ENCODE measurements at places on chromosomes 16 and 17.

- no peak for DNase-seq
These were observed 30.7 kb upstream of the MED9 start for GRCh38 chr17:17445925-17446665.

GRCh38 chr17:40448213-40448638, 5.0 kb downstream of the IGFBP4 start:
- DNase-seq = no peak

- no peak for DNase-seq
These were observed 5.4 kb downstream of the DYNC1LI2 start for GRCh38 chr16:66746048-66746447.

- DNase-seq = no peak
These were observed 22.2 kb downstream of the ADAM11 start for GRCh38 chr17:44780845-44781480.

- DNase-seq = no peak
These were observed 8.6 kb downstream of the IGSF6 start for GRCh38 chr16:21643785-21644184.

DNA sequence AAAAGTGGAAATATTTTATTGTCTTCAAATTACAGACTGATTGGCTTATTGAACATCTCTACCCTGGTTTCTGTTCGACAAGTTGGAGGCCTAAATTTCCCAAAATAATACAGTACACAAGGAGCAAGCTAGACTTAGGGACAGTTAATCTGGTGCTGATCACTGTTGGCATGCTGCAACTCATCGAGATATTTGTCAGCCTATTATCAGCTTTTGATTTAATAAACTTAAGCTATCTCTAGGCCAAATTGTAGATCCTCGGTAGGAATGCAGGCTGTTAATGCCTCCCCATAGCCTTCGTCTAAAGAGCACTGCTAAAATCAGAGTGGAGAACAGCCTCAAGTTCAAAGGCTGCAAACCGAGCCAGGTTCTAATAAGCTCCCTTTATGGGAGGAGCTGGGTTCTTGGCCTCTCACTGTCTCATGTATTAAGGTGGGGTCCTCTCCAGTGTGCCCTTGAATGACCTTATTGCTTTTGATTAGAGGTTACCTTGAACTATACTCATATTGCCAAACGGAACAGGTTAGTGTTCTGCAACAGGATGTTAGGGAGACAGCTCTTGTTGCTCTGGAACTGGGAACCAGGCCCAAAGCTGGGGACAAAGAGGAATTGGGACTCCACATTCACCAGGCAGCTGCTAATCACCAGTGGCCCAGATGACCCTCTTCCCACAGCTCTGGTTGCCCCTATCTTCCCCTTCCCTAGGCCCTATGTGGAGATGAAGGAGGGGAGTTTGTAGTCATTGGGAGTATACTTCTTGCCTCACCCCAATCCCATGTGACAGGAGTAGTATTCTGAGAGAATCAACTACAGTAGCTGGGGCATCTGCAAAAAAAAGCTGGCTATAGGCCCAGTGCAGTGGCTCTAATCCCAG, 69.5 kb upstream of the NOL11 start:
- no peak for DNase-seq

GRCh38 chr17:49480836-49481615, 14.1 kb upstream of the NGFR start:
- DNase-seq = no peak

DNA sequence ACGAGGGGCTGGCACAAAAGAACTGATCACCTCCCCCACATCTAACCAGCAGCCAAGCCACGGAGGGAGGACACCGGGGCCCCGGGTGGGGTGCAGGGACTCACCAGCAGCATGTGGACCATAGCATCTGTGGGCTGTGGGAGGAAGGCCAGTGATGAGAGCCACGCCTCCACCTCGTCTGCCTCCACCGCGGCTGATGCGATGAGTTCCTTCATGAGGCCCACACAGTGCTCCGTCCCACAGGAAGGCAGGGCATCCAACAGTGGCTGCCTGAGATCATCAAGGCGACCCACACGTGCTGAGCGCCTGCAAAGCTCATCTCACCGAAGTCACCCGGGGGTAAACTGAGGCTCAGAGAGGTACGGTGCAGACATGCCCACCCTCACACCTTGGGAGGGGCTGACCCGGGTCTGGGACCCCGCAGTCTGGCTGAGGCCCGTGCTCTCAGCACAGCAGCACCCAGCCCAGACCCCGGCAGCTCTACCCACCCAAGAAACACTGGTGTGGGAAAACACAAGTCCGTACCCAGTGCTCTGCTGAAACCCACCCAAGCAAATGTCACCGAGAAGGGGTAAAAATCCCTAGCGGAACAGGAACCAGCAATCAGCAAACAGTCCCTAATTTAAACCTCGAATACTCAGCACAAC, 85.9 kb downstream of the LITAF start:
- no peak for DNase-seq

- no peak for DNase-seq
These were observed 1.9 kb downstream of the PFN1 start for GRCh38 chr17:4946312-4946976.

DNA sequence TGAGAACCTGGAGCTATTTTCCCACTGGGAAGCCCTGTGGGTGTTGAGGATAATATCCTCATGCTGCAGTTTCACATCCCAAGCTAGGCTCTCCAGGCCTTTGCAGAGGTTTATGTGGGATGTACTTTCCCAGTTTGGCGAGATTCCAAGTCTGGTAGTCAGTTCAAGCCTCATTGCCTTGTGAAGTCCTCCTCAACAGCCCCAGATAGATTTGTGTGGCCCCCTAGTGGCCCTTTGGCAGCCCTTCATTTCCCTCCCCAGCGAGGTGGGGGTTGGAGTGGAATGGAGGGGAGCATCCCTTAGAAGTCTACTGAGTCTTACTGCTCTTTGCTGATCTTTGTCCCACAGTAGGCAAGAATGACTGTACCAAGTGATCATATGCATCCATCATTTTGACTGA, 137.9 kb downstream of the CDH11 start:
- DNase-seq = no peak

DNA sequence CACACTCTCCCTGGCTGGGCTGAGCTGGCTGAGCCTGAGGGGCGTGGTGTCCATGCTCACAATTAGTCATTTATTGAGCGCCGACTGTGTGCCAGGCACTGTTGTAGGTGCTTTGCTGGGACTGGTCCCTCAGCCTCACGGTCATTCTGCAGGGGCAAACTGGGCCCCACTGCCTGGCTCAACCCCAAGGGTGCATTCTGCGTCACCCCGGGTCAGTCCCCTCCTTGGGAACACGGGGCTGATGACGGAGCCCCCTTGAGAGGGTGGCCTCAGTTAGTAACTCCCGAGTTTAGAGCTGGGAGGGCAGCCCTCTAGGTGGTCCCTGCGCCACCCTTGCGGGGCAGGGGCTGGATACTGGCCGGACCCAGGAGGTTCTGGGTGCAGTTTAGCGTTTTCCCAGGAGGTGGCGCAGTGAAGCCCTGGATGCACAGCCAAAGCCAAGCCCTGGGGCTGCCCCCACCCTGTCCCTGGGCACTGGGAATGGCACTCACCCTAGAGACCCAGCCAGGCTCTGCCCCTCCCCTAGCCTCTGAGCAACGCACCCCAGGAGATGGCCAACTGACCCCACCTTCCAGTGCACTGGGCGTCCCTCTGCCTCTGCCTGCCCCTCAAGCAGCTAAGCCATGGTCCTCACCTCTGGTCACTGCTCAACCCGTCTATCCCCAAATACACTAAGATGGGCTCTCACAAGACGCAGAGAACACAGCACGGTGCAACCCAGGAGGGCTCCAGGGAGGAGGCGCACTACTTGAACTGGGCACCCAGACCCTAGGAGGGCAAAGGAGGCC, 243.2 kb upstream of the GSE1 start:
- DNase-seq = peak; percentile 23

GRCh38 chr17:83173914-83174361, 94.5 kb downstream of the METRNL start:
- DNase-seq = no peak

GRCh38 chr17:10673312-10673711, 16.2 kb upstream of the MYH3 start:
- DNase-seq = no peak

- no peak for DNase-seq
These were observed 2.1 kb upstream of the CA4 start for GRCh38 chr17:60147553-60148223.

- no peak for DNase-seq
These were observed 10.6 kb downstream of the PLLP start for GRCh38 chr16:57273826-57274225.

DNA sequence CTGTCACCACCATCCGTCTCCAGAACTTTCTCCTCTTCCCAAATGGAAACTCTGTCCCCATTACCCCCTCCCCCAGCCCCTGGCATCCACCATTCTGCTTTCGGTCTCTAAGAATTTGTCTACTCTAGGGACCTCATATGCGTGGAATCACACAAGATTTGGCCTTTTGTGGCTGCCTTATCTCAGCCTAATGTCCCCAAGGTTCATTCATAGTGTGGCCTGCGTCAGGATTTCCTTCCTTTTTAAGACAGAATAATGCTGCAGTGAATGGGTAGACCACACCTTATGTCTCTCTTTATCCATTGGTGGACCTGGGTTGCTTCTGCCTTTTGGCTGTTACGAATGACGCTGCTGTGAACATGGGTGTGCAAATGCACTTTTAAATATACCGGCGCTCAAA, 139.7 kb upstream of the PLCG2 start:
- DNase-seq = no peak

GRCh38 chr17:59825533-59826322, 67.0 kb downstream of the TUBD1 start:
- DNase-seq = no peak

- no peak for DNase-seq
These were observed 40.9 kb upstream of the C16orf78 start for GRCh38 chr16:49332589-49333258.

- DNase-seq = no peak
These were observed 432.3 kb downstream of the TMEM114 start for GRCh38 chr16:8158051-8158450.

DNA sequence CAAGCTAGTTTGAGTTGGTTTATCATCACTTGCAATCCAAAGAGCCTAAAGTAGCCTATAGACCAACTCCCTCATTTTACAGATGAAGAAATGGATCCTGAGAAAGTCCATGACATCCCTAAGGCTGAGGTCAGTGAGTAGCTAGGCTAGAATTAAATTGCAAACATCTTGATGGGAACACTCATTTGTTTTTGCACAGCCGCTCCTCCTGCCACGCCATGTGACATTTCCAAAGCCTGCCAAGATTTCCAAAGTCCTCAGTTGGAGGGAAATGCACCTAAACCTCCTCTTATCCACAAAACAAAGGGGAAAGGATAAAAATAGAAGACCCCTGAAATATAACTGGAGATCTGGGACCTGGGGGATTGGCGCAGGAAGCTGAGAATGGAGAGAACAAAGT, 15.0 kb downstream of the TMEM92 start:
- DNase-seq = no peak

DNA sequence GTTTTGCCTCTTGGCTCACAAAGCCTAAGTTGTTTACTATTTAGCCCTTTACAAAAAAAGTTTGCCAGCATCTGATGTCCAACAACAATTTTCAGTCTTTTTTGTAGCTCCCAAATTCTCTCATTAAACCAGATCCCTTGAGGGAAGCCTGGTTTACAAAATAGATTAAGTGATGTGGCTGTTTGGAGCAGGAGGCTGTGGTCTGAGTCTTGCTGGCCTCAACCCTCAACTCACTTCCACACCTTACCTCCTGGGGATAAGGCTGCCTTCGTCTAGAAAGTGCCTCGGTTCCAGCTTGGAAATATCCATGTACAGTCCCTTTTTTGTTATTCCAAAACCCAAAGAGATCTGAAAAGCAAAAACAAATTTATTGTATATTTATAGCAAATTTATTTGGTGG, 138.4 kb downstream of the WWOX start:
- no peak for DNase-seq

GRCh38 chr16:23509441-23509754, 896 bp downstream of the GGA2 start:
- DNase-seq = no peak

DNA sequence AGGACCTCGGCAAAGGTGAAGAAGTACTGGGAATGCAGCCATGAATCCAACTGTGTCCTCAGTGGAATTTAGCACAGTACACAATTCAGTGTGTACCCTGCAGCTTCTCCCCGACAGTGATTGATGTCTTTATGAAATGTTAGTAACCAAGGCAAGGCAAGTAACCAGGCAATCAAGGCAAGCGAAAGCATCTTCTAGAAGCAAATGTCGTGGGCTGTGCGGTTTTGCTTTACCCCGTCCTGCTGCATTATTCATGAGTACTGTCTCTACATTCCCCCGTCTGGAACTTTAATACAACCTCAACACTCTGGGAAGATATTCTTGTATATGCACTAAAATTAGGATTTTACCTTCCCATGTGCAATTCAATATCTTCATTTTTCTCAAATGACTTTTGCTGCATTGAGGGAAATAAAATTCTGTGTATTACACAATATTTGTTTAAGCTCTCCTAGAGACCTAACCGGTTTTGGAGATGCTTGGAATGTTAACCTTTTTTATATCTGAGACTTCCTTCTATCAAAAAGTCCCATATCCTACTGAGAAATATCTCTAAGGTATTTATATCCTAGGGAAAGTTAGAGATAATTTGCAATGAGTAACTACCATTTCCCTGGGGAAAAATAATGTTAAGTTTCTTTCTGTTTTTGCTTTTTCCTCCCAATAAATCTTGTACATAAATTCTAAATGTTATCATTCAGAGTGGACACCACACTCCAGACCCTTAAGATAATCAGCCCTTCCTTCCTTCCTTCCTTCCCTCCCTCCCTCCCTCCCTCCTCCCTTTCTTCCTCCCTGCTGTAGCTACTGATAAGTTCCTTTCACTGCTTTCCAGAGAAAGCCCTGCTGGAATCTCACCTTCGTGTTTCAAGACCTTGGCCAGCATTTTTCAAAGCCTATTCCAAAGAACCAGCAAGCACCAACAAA, 51.9 kb upstream of the ADORA2B start:
- DNase-seq = no peak

GRCh38 chr17:57902800-57903759, 52.1 kb downstream of the CUEDC1 start:
- no peak for DNase-seq

DNA sequence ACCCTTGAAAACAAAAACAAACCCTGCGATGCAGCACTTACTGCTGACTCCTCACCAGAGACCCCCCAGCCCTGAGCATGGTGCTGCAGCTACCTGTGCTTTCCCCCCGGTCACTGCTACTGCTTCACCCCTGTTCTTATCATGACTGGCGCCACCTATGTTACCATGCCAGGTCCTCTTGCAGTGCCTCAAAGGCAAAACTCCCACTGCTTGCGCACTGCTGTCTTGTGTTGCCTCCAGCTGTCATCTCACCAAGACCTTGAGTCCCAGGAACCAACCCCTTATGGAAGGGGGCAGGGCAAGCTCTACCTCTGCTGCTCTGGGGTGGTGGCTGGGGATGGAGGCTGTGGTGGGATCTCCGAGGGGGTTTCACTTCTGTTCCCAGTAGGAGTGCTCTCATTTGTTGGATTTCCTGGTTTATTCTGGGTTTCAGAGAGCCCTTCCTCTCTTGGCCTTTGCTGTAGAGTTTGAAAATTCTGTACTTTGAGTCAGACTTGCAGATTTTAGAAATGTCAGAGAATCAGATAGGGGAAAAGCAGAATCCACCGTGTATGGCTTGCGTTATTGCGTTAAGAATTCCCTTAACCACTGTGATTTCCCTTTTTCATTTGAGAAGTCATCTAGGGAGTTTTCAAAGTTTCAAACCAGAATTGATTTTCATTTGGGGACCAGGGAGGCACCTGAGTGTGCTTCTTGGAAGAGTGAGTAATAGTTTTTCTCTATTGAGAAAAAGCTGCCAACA, 96.6 kb downstream of the SPECC1 start:
- no peak for DNase-seq
